ENCODE measurements at places on chromosomes 1 and 21. TPM values are rescaled to one million over a fixed set of nuclear protein-coding genes. Genes with fewer than 3 reads are reported as not detected.

GRCh38 chr1:185129708-185130107 is 27.0 kb downstream of the TRMT1L start:
- DNase-seq: no peak

DNA sequence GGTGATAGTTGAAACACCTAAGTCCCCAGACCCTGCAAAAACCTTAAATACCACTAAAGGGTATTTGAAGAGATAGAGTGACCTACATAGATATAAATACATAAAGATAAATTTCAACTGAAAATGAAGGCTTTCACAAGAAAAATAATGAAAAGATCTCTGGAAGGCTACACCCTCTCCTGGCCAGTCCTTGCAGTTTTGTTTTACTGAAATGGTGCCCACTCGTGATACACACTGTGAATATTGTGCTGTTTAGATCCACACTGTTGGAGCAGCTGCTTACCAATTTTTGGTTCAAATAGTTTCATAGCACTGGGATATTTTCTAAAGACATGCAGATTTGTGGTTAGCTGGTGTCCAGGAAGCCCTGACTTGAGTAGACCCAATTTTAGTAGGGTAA is 31.5 kb upstream of the RNF187 start:
- no peak for DNase-seq

DNA sequence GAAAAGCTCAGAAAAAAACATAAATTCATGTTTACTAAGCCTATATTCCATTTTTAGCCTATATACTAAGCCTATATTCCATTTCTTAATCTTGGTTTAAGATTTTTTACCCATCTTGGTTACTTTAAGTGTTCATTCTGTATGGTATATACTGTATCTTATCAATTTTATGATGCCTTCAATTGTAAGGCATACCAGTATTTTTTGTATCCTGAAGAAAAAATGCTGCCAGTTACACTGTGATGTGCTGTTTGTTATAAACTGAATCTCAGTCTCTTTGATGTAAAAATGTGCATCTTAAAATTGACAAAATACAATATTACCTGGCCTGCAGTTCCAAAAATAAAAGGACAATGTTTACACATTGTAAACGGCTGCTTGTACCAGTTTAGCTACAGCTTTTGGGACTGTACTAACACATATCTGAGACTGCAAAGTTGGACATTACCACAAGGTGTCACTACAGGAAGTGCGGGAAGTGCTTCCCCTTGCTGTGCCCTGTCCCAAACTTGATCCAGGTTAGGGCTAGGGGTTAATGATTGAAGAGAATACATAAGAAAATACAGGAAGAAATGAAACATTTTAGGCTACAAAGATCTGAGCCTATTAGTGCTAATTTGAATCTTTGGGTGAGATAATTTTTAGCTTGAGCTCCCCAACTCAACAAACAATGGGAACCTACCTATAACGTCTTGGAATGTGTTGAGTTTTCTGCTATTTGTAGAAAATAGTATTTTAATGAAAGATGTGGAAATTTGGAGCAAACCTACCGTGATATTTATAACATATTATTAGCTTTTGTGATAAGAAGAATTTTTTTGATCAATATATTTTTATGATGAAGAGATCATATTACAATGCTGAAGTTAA is 108.9 kb downstream of the LBR start:
- DNase-seq: peak; percentile 20

- peak; percentile 92 for DNase-seq
These were observed 691 bp downstream of the SFPQ start for GRCh38 chr1:35192056-35192852.

The KIF2C gene
- total RNA-seq: 107 TPM

The MPL gene
- total RNA-seq: not detected

DNA sequence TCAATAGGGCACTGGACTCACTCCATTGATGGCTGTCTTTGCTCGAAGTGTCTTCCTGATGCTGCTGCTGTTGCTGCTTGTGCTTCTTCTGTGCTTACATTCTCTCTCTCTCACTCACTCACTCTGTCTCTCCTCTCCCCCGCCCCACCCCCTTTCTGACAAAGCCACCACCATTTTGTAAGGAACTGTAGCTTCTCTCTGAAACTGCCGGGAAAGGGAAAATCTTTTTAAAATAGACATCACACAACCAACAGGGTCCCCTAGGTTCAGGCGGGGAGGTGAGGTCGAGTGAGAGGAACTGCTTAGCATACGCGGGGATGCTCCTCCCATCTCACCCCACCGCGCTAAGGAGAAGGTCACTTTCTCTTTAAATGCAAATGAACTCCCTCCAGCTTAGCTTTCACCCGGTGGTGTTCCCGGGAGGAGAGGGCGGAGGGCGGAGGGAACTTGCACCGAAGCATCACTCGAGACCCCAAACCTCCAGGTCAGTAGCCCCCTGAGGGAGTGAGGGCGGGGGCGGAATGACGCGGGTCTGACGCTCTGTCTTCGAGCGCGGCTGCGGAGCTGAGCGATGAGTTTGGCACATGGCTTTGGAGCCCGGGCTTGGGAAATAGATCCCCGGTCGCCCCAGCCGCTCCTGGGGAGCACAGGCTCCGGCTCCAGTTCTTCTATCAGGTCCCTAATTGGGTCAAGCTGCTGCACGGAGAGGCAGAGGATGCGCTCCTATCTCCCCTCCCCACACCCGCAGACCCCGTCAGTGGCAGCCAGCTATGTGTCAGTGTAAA is at the start of gene CCDC28B:
Gene CCDC28B (plus strand): TSS at position 370 of the 785 bp plus-strand sequence. CDS start 1,341 bp downstream, outside the sequence.
- peak; percentile 67 for DNase-seq

GRCh38 chr1:95509989-95510388 is 276.0 kb downstream of the RWDD3 start:
- DNase-seq: no peak

Data from activated CD4-positive, alpha-beta memory T cell treated with anti-CD3 and anti-CD28 coated beads for 36 hours (primary cell).